ENCODE measurements at places on chromosomes 6 and 20.
A peak's percentile ranks its signal among the peaks of the same experiment; 100 is the strongest.

DNA sequence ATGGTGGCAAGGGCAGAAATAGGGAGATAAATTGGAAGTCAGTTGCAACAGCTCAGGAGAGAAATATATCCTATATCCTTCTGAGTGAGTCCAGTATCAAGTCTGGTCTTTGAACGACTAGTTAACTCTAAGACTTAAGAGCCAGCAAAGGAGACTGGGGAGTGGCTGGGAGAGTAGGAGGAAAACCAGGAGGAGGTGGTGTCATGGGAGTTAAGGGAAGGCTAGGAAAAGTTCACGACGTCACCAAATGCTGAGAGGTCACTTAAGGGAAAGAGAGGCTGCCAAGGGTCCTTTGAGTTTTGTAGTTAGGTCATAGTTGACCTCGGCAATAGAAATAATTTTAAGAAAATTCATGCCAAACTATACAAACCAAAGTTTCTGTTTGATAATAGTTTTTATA is 25.1 kb downstream of the ACOT13 start:
- peaks cover 4% of the 10 kb centered on the region for H3K4me1 ChIP-seq
- H3K27me3 ChIP-seq: no peaks in the 10 kb centered on the region
- no peak overlapping the region for H3K27ac ChIP-seq
- no peak for DNase-seq

GRCh38 chr6:34063651-34064050 is 82.2 kb downstream of the GRM4 start:
- H3K27me3 ChIP-seq: peaks cover 10% of the 10 kb centered on the region
- no peaks in the 10 kb centered on the region for H3K36me3 ChIP-seq
- DNase-seq: no peak
- no peaks in the 10 kb centered on the region for H3K4me1 ChIP-seq

DNA sequence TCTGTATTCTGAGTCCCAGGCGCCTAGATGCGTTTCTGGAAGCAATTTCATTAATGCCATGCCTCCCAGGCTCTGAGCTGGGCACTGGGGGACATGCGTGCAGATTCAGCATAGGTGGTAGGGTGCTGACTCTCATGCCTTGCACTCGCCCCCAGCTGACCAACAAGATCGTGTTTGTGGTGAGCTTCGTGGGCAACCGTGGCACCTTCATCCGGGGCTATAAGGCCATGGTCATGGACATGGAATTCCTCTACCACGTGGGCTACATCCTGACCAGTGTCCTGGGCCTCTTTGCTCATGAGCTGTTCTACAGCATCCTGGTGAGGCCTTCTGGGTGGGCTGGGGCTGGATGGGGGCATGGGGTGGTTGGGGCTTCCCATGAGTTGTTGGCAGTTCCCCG is 21.6 kb downstream of the UQCC2 start:
- no peaks in the 10 kb centered on the region for H3K27me3 ChIP-seq
- no peaks in the 10 kb centered on the region for H3K36me3 ChIP-seq
- no peak for DNase-seq
- peaks cover 4% of the 10 kb centered on the region for H3K4me1 ChIP-seq

DNA sequence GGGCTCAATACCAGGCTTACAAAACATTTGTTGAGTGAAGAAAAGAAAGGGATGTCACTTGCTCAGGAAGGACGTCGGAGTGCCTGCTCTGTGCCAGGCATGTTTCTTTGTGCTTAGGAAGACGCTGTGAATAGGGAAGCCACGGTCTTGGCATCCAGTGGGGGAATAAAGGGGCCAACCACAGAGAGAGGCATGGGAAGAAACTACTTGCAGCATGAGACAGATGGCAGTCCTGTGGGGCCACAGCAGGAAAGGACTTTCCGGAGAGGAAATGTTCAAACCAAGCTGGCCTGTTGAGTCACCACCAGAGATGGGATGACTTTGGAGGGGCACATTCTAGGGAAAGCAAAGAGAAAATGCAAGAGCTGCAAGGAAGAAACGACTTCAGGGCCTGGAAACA is 173.2 kb downstream of the CDH26 start:
- no peaks in the 10 kb centered on the region for H3K4me1 ChIP-seq
- no peaks in the 10 kb centered on the region for H3K36me3 ChIP-seq
- DNase-seq: no peak
- no peaks in the 10 kb centered on the region for H3K27me3 ChIP-seq

DNA sequence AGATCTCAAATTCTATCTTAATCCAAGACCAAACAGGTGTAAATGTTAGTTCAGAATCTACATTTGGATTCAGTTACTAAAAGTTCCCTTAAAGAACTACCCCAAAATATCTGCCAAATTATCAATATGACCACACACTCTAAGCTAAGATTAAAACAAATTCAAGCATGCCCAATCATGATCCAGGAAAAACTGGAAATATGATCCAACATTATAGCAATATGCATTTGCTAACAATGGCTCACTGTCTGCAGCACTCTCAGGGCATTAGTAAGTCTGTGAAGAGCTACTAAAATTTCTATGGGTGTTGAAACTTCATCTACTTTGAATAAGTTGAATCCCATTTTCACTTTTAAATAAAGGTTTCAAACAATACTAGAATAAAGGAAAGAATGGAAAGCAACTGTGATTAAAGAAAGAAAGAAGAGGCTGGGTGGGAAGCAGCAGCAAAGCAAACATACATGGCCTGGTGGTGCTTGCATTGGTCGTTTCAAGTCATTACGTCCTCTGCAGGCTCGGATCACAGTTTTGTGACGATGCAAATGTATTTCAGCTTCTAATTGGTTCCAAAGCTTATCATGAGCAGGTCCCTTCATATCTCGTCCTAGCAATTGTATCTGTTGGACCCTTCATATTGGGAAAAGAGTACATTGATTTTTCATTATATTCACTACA is 29.2 kb downstream of the GOPC start:
- no peak overlapping the region for H3K4me3 ChIP-seq
- H3K27me3 ChIP-seq: no peaks in the 10 kb centered on the region
- H3K27ac ChIP-seq: no peak overlapping the region
- no peak for DNase-seq
- H3K36me3 ChIP-seq: no peaks in the 10 kb centered on the region
- no peaks in the 10 kb centered on the region for H3K4me1 ChIP-seq

GRCh38 chr6:147559006-147559405 is 50.5 kb downstream of the SAMD5 start:
- no peak overlapping the region for H3K4me3 ChIP-seq
- DNase-seq: no peak
- H3K27me3 ChIP-seq: no peaks in the 10 kb centered on the region
- no peaks in the 10 kb centered on the region for H3K4me1 ChIP-seq
- no peak overlapping the region for H3K27ac ChIP-seq

DNA sequence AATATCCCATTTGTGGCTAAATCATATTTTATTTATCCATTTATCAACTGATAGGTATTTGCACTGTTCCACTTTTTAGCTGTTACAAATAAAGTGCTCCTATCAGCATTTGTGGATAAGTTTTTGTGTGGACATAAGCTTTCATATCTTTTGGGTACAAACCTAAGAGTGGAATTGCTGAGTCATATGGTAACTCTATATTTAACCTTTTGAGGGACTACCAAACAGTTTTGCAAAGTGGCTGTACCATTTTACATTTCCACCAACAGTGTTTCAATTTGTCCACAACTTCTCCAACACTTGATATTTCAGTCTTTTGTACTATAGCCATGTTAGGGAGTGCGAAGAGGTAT is 23.6 kb upstream of the ECHDC1 start:
- no peak for DNase-seq
- H3K4me1 ChIP-seq: peaks cover 8% of the 10 kb centered on the region
- no peak overlapping the region for H3K4me3 ChIP-seq
- no peaks in the 10 kb centered on the region for H3K36me3 ChIP-seq
- no peak overlapping the region for H3K27ac ChIP-seq

- no peak for DNase-seq
- peaks cover 36% of the 10 kb centered on the region for H3K36me3 ChIP-seq
- no peak overlapping the region for H3K4me3 ChIP-seq
- H3K27ac ChIP-seq: no peak overlapping the region
- H3K27me3 ChIP-seq: no peaks in the 10 kb centered on the region
Measured at GRCh38 chr20:33635341-33635740, 26.8 kb upstream of the C20orf144 start.

GRCh38 chr20:48460681-48461080 is 367.1 kb downstream of the PREX1 start:
- H3K27ac ChIP-seq: no peak overlapping the region
- H3K36me3 ChIP-seq: no peaks in the 10 kb centered on the region
- DNase-seq: no peak
- H3K4me3 ChIP-seq: no peak overlapping the region

DNA sequence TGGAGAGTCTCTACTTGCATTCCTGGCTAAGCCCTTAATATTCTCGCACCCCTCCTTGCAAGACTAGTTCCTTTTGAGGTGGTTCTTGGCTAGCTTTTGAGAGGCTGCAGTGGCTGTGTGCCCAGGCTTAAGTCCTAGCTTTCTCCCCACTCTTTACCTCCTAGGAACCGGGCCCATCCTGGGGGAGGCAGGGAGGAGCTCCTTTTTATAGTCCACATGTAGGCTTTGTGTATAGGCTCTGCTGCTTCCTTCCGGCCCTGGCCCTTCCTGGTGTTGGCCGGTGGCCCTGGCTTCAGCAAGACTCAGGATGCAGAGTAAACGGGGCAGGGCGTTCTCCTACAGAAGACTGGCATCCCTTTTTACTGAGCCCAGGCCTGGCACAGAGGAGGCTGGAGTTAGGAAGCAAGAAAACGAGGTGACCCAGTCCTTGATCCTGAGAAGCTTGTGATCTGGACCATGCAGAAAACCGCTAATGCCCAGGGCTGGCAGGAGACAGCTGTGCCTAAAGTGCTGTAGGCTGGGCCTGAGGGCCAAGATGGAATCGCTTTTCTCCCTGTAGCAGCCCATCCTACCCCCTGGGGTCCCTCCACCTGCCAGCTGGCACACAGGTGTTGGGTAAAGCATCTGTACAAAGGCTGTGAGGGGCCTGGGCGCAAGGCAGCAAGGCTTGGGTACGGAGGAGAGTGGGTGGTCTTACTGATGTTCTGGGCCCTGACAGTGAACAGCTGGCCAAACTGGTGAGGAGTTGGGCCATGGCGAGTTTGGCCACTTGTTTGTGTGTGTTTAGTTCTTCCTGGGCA is 8.7 kb downstream of the PLCG1 start:
- H3K4me3 ChIP-seq: no peak overlapping the region
- H3K4me1 ChIP-seq: peaks cover 31% of the 10 kb centered on the region
- peak overlapping the region; percentile 67 for H3K27ac ChIP-seq
- no peaks in the 10 kb centered on the region for H3K36me3 ChIP-seq

All from thoracic aorta (tissue), 2 donors.